ENCODE measurements at places on chromosomes 13 and 19.

GRCh38 chr13:62119739-62120700 lies 704.4 kb upstream of the PCDH20 start:
- DNase-seq, result no peak

GRCh38 chr19:8635422-8635821 lies 5.0 kb downstream of the NFILZ start:
- no peak for DNase-seq

DNA sequence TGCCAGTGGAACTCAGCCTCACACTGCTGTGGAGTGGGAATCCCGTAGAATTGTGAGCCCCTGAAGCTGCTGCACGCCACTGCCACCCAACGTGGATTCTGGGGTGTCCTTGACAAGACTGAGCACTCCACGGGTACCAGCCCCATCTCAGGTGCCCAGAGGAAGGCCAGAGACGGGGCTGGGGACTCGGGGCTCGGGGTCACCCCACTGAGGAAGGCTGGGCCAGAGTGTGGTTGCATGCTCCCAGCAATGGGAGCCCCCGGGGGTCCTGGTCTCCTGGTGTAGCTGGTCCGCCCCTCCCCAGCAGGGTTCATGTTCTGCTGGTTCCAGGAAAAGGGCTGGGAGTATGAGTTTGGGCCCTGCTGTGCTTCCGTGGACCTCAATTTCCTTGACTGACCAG lies 15.2 kb downstream of the DAPK3 start:
- no peak for DNase-seq

GRCh38 chr19:39590265-39590664 lies 12.1 kb upstream of the LGALS13 start:
- DNase-seq, result no peak

DNA sequence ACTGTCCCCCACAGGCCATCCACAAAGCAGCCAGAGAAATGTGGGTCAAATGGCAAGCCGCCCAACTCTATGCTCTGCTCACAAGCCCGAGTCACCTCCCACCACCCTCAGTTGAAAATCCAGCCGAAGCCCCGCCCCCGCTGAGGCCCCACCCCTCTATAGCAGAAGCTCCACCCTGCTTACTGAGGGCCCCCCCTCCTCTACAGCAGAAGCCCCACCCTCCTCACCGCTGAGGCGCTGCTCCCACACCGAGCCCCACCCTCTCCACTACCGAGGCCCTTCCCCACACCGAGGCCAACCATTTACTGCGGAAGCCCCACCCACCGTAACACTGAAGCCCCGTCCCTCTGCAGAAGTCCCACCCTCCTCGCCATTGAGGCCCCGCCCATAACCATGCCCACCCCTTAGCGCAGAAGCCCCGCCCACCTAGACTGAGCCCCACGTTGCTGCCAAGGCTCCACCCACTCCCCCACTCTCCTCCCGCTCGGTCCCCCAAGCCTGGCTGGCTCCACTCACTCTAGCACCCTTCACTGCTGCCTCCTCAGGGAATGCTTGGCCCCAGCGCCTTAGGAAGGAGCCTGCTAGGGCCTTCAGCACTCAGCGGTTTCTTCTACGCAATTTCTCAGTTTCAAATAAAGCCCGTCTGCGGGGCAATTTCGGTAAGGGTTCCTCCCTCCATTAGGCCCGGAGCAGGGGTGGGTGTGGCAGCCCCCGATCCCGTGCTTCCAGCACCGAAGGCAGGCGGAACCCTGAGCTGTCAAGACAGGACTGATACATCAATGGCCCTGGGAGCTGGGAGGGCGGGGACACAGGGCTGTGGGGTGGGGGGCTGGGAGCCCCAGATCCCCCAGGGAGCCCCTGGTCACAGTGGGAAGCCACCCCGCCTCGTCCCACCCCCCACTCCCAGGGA lies 9.0 kb upstream of the MYDGF start:
- no peak for DNase-seq

DNA sequence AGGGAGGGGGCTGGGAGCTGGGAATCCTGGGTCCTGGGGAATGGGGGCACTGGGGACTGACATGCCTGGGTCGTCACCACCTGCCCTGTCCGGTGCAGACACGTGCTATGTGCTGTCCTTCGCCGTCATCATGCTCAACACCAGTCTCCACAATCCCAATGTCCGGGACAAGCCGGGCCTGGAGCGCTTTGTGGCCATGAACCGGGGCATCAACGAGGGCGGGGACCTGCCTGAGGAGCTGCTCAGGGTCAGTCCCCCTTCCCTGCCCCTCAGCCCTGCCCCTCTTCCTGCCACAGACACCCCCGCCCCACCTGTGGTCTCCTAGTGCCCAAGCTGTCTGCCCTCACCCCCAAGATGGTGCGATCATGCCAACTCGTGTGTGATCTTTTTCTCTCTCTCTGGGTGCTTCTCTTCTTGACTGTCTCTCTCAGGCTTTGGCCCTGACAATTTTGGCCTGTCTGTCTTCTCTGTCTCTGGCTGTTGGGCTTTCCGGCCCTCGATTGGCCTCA lies 5.0 kb downstream of the CYTH2 start:
- DNase-seq, result no peak

- no peak for DNase-seq
These were observed 54.6 kb downstream of the SPATA13 start for GRCh38 chr13:24215126-24215525.

- no peak for DNase-seq
These were observed 530.0 kb upstream of the ARGLU1 start for GRCh38 chr13:107097916-107098315.

DNA sequence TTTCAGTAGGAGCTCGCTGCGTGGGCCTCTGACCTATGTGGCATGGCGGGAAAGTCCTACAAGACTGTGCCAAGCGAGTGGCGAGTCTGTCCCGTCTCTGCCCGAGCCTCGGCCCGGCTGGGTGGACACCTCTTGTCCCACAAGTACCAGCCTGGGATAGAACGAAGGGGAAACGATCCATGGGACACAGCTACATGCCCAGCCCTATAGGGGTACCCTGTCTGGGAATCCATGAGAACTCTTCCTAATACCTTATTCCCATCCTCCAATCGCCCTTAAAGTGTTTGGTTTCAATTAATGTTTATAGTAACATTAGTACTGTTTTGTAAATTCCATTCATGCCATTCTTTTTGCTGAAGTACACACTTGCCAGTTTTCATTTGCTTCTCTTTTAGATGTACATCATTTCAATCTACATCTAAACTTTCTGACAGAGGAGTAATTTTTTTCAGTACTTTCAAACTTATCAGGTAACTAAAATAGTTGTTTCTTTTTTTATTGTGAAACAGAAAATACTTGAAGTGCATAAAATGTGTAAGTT lies 667 bp upstream of the ZNF790 start:
- no peak for DNase-seq

- no peak for DNase-seq
These were observed 48.7 kb downstream of the ZNF536 start for GRCh38 chr19:30420881-30421280.

DNA sequence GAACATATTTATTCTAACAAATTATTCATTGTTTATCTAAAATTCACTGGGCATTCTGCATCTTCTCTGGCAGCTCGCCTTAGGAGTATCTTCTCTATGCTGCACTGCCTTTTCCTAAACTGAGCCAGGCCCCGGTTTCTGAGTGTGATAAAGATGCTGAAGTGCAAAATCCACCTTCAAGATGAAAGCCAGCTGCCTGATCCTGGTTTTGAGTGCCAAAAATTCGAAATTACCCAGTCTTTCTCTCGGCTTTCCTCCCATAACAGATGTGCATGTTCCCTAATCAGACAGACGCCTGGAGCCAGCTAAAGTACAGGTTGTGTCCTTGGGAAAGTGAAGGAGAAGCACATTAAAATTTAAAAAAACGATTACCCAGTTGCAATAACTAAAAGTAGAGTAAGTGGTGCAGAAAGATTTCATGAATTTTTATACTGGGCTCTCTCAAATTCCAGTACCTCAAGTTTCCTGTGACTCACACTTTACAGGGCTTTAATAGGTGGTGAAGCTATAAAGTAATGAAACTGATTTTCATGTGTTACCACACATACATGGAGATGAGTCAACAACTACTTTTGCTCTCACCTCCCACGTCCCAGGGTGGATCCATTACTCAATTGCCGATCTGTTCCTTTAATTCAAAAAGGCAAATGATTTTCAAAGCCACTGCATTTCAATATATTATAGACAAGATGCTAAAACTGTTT lies 65.0 kb upstream of the GTF2F2 start:
- DNase-seq, result peak; percentile 65

GRCh38 chr13:105491345-105491744 lies 1044.1 kb downstream of the EFNB2 start:
- no peak for DNase-seq

- DNase-seq, result no peak
These were observed 29.6 kb upstream of the EEF1AKMT1 start for GRCh38 chr13:20803180-20803965.
